ENCODE measurements at places on chromosomes 11 and 22.

- DNase-seq = no peak
These were observed 84.0 kb downstream of the THAP12 start for GRCh38 chr11:76296731-76297542.

DNA sequence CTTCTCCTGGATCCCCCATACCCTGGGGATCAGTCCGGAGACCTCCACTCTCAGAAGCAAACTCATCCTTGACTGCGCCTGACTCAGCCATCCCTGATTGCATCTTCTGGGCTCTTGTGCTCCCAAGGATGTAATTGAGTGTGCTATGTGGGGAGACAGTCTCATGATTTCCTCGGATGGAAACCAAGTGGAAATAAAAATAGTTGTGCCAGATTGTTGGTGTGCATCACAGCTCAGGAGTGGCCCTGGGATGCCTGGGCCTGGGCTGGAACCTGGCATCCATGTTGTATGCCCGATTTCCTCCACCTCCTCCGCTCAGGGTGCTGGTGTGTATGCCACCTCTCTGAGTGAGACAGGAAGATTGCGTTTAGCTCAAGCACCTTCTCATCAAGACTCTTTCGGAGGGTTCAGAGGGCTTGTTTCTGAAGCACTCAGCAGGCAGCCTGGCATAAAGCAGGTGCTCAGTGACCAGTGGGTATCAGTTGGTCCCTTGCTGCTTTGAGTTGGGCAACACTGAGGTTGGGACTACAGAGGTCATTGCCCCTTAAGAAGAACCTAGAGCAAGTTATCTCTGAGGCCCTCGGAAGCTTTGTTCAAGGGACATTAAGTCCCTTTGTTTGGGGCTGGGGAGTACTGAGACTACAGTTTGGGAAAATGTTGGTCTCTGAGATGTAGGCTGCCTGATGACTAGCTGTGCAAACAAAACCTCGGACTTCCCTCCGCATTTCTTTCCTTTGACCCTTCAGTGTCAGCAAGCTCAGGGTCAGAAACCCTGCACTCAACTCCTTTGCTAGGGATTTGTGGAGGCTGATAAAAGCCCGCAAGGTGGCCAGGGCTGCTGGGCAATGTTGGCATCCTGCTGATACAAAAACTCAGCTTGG is 24.8 kb upstream of the MICAL2 start:
- DNase-seq = no peak

DNA sequence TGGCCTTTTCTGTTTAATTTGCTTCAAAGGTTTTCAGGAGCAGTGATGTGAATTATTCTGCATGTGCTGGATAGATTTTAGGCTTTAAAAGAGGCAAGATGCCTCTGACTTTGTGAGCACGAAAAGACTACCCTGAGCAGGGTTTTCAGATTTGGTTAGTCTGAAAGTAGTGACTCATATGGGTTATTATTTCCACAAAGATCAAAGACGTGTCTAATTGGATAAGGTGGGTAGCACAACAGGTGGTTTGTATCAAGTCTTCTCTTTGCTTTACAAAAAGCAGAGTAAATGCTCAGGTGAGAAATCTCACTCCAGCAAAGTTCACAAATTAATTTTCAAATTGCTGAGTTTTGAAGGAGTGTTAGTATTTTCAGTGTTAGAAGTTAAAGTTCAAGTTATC is 37.6 kb upstream of the DBX1 start:
- no peak for DNase-seq

DNA sequence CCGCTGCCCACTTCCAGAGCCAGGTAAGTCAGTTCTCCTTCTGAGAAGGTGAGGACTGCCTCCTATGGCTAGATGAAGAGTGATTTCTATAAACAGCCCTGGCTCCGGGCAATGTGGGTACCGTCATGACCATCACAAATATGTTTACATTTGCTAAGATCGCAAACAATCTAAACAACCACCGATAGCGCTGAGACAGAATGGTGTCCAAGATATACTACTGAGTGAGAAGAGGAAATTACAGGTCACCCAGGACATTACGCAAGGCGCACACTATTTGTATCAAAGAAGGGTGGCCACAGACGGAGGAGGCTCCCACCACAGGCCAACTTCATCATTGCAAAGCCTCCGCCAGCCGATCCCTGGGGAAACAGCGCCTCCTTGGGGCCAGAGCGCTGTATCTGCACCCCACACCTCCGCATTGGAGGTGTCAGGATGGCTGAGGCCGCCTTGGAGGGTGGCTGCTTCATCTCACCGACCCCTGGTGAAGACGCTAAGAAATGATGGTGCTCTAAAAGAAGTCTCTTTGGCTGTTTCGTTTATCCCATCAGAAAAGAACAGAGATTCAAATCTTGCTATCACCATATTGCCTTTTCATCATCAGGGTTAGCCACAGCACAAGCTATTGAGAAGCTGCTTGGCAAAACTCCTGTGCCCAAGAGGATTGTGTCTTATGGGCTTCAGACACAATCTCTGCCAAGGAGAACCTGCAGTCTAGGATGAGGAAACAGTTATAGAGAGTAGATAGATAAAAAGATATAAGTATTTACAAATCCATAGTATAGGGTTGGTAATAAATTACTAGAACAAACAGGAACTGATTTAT is 12.3 kb upstream of the ASRGL1 start:
- DNase-seq = peak; percentile 66

- DNase-seq = no peak
These were observed 2.4 kb upstream of the CTSD start for GRCh38 chr11:1765871-1766718.

GRCh38 chr11:35304386-35304775 is 115.0 kb downstream of the SLC1A2 start:
- DNase-seq = peak; percentile 55

- DNase-seq = peak; percentile 97
These were observed 36.2 kb downstream of the LIF start for GRCh38 chr22:30210235-30210909.

DNA sequence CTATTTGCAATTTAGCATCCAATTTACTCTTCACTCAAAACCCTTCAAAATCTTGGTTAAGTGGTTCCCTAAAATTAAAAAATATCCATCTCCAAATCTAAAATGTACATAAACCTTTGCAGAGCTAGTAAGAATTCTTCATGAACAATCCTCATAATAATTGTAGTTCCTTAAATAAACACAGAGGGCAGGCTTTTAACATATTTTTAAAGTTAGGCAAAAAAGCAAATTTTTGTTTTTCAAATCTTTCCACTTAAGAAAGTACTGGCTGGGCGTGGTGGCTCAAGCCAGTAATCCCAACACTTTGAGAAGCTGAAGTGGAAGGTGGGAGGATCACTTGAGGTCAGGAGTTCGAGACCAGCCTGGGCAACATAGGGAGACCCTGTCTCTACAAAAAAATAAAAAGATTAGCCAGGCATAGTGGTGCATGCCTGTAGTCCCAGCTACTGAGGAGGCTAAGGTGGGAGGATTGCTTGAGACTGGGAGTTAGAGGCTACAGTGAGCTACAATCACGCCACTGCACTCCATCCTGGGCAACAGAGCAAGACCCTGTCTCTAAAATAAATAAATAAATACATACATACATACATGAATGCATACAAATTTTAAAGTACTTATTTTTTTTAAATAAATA is 25.1 kb upstream of the PLAAT3 start:
- DNase-seq = peak; percentile 64

- peak; percentile 43 for DNase-seq
These were observed 74.0 kb upstream of the CLDN5 start for GRCh38 chr22:19598054-19598855.

DNA sequence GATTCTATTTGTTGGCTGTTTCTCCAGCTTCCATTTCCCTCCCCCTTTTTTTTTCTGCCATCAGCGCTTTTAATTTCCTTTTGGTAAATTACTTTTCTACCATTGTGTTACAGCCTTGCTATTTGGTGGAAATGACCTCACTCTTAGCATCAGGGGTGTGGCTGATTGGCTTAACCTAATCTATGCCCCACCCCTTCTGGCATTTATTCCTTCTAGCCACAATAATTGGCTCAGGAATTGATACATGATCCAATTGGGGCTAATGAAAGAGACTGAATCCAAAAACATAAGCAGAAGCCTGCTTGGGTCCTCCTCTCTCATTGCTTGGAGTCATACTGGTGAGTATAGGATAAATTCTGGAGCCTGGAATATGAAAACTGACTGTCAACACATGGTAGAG is 402.4 kb upstream of the LRRC4C start:
- no peak for DNase-seq

- DNase-seq = peak; percentile 71
These were observed 709.7 kb downstream of the NTM start for GRCh38 chr11:132080127-132080526.

DNA sequence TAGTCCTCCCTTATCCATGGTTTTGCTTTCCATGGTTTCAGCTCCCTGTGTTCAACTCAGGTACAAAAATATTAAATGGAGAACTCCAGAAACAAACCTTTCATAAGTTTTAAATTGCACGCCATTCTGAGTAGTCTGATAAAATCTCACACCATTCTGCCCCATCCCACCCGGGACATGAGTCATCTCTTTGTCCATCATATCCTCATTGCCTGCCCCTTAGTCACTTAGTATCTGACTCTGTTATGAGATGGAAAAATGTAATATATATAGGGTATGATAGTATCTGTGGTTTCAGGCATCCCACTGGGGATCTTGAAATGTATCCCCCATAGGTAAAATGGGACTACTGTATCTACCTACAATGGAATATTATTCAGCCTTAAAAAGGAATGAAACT is 35.5 kb upstream of the FGF3 start:
- peak; percentile 94 for DNase-seq

- no peak for DNase-seq
These were observed 14.0 kb upstream of the MCHR1 start for GRCh38 chr22:40665312-40665711.

DNA sequence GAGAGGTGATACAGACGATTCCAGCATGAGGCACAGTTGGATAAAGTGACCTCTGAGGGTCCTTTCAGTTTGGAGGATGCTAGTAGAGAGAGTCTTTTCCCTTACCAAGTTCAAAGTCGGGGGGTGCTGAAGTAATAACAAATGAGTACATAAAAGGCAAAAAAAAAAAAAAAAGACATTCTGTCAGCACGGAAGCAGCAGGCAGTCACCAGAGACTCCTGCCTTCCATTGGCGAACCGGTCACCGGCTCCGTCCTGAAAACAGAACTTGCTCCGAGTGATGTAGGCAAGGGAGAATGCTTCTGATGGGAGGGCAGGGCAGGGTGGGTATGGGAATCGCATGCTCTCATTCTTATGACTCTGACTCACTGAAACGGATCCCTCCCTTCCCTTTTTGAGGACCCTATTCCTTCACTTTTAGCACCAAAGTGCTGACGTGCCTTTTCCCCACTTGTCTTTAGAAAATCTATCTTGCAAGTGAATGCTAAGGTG is 65.9 kb downstream of the PRR5L start:
- DNase-seq = peak; percentile 40

DNA sequence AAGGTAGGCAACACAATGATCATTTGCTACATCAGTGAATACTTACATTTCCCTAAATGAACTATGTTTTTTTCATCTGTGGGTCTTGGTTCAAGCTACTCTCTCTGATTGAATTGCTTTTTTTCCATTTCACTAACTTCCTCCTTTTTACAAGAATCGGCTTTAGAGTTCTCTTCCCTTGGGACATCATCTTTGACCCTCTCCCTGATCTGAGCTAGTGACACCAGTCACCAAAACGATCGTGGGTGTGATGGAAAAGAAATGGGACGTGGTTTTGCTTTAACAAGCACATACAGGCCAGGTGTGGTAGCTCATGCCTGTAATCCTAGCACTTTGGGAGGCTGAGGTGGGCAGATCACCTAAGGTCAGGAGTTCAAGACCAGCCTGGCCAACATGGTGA is 129.9 kb downstream of the WT1 start:
- DNase-seq = no peak

DNA sequence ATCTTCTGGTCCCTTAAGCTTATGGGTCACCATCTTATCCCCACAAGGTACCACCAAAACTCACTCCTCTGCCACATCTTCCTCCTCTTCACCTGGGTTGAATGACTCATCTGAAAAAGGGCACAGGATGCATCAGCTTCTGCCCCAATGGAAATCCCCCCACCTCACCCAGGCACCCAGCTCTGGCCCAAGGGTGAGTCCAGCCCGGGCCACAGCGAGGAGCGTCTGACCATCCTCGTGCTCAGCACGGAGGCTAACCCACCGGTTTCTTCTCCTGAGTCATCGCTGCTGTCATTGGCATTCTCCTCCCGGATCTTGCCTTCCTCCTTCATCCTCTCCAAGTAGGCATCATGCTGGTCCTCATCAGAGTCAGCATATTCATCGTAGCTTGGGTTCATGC is 5.3 kb upstream of the TNKS1BP1 start:
- DNase-seq = no peak
